Dermis microvascular lymphatic vessel endothelial cell (primary cell): ENCODE measurements at places on chromosomes 3 and 15.

DNA sequence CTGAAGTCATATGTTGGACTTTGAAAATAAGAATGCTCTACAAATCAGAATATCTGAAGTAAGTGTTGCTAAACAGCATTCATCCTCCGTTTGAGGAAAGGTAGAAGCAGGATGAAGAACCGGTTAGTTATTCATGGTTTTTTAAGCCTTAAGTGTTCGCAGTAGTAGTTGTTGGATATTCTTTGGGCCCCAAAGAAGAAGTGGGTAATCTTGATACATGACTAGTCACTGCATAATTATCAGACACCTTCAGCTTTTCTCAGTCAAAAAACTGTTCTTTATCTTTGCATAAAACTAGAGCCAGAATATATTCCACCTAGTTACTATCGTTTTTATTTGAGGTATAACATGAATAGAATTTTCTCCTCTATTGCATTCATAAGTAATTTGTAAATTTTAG lies 13.8 kb downstream of the RAB5A start:
- DNase-seq, result no peak

- no peak for DNase-seq
Measured at GRCh38 chr3:175240921-175241320, 381.8 kb downstream of the NAALADL2 start.

GRCh38 chr3:42014921-42015533 lies 53.1 kb upstream of the ULK4 start:
- DNase-seq, result peak; percentile 66

DNA sequence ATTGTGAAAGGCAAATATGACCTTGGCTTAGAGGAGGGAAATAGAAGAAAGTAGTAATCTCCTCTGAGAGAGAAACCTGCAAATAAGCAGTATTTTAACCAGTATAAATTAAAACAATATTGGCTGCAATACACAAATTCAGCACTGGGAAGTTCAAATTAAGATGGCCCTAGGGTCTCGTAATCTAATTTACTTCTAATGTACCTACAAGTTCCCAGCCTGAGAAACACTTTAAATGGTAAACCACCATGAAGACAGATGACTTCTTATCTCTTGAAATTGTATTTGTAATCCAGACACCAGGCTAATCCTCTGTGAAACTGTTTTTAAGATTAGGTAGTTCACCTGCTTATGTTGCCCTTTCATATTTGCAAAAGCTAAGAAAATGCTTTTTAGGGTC lies 199.7 kb downstream of the CADPS start:
- DNase-seq, result no peak

- no peak for DNase-seq
Measured at GRCh38 chr15:76342058-76342381, 5.4 kb downstream of the ISL2 start.

GRCh38 chr3:85148036-85148435 lies 189.2 kb downstream of the CADM2 start:
- no peak for DNase-seq

DNA sequence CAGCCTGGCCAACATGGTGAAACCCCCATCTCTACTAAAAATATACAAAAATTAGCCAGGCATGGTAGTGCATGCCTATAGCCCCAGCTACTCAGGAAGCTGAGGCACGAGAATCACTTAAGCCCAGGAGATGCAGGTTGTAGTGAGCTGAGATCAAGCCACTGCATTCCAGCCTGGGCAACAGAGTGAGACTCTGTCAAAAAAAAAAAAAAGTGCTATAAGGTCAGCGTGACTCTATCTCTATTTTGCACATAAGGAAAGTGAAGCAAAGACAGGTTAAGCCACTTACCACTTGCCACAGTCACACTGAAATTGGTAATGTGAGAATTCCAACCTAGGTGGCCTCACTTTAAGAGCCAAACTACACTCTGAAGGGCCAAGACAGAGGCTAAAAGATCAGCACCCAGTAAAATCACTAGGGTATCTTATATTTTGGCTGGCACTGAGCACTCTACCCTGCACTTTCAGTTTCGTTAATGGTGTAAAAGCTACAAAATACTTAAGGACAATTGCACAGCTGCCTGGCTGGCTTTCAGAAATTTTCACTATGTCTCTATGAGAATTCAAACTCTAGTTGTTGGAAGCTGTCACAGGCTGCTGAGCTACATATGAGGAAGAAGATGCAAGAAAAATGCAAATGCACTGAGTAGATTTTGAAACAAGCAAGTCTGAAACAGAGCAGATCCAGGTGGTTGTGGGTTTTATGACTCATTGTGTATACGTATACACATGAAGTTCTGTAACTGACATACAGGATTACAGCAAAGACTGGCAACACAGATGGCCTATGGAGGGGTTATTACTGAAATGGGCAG lies 32.7 kb downstream of the TRANK1 start:
- peak; percentile 15 for DNase-seq

- no peak for DNase-seq
Measured at GRCh38 chr3:109033000-109033660, 79.5 kb upstream of the GUCA1C start.

GRCh38 chr3:143307613-143308183 lies 188.1 kb downstream of the CHST2 start:
- peak; percentile 48 for DNase-seq

DNA sequence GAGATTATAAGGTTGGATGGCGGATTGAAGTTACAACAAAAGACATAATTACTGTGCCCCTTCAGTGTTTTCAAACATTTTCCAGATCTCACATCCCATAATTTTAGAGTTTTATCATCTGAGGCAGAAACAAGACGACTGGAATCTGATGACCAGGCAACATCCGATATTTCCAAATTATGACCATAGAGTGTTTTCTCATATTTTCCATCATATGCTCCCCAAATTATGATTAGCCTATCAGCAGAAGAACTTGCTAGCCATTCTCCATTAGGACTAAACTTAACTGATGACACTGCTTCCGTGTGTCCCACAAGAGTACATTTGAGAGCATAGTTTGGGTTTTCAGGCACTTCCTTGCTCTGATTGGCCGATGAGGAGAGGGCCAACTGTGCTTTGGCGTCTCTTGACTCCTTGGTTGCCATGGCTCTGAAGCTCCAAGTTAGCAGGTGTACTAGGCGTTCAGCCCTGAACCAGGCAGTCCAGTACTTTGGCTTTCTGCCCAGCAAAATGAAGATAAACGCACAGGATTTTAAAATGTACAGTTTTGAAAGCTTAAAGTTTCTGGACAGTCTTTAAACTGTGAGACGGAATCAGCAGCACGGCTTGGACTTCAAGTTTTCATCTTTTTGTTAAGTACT lies 638 bp downstream of the WDR5B start:
- peak; percentile 56 for DNase-seq

DNA sequence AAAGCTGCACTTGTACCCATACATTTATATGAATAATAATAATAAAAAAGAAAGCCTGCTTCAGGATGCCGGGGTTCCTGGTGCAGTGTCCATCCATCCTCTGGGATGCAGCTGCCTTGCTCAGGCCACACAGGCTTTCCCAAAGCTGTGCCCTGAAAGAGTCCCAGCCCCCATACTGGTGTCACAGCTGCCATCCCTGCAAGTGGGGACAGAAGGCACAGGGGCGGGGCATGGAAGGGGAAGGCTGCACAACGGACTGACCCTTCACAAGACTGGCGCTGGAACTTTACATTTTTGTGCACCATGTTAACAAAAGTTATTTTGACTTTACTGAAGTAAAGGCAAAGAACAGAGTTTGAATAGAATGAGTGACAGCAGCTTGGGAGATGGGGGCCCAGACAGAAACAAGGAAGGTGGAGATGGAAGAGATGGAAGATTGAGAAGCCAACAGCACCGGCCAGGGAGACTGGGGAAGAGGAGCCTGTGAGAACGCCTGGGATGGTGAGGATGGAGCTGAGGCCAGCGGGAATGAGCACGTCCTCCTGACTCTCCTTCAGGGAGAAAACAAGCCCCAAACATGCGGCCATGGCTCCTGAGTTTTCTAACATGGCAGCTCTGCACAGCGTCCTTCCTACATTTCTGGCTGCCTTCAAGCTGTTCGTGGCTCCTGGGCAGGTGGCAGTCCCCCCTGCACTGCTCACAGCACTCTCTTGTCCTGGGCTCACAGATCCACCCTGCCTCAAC lies 73.1 kb downstream of the ABTB1 start:
- no peak for DNase-seq

GRCh38 chr3:149000206-149000745 lies 8.9 kb downstream of the GYG1 start:
- no peak for DNase-seq

GRCh38 chr3:34889641-34890040 lies 749.7 kb upstream of the ARPP21 start:
- no peak for DNase-seq

DNA sequence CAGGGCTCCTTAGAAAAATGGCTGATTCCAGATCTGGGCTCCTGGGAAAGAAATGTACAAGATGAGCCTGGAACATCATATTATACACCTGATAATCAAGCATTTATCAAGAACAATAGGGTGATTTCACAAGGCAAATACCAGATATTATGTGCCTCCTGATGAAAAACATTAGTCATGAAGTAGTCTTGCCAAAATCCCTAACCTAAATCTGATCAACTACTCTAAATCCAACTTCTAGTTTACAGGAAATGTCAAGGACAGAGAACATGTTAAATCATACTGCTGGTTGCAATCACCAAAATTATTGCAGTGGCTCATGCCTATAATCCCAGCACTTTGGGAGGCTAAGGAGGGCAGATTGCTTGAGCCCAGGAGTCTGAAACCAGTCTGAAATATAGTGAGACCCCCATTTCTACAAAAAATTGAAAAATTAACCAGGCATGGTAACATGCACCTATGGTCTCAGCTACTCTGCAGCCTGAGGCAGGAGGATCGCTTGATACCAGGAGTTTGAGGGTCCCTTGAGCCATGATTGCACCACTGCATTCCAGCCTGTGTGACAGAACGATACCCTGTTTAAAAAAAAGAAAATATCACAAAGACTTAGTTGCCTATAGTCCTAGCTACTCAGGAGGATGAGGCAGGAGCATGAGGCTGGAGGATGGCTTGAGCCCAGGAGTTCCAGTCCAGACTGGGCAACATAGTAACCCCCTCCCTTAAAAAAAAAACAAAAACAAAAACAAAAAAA lies 34.9 kb upstream of the ATP13A3 start:
- peak; percentile 74 for DNase-seq

DNA sequence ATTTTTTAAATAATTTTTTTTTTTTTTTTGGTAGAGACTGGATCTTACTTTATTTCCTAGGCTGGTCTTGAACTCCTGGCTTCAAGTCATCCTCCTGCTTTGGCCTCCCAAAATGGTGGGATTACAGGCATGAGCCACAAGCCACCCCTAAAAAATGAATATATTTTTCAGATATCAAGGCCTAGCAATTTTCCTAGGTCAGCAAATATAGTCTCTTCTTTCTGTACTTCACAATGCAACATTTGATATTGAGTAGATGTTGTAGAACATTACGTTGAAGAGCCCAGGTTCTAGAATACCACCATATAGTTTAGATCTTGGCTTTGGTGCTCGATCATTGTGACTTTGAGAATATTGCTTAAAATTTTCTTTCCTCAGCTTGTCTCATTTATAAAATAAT lies 437.9 kb downstream of the CNTN4 start:
- DNase-seq, result no peak

DNA sequence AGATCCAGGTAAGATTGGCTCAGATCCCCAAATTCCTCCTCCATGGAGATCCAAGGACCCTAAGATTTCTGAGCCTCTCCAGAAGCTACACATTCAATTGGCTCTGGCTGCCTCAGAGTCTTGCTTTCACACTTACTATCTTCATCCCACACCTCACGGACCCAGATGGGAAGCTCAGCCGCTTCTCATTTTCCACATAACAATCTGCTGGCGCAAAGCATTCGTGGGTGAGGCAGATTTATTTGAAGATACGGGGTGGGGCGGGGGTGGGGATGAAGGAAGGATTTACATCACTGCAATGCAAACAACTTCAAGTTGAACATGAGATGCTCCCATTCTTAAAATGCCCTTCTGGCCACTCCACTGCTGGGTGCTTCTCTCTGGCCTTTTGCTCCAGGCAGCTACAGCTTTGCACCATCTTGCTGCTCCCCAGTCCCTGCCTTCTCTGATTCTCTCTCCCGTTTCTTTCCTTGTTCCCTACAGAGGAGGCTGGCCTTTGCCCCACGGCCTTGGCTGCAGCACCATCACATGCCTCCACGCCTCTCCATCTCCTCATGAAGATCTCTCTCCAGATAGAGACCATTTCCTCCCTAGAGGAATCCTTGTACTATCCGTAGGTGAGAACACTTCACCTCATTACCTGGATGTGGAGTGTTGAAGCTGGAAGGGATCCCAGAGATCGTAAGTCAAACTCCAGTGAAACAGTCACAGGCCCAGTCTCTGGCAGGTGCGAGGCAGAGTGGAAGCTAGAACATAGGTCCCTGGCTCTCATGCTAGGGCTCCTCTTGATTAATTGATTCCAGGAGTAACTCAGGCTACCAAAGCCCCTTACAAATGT lies 175.9 kb downstream of the RPLP1 start:
- no peak for DNase-seq

DNA sequence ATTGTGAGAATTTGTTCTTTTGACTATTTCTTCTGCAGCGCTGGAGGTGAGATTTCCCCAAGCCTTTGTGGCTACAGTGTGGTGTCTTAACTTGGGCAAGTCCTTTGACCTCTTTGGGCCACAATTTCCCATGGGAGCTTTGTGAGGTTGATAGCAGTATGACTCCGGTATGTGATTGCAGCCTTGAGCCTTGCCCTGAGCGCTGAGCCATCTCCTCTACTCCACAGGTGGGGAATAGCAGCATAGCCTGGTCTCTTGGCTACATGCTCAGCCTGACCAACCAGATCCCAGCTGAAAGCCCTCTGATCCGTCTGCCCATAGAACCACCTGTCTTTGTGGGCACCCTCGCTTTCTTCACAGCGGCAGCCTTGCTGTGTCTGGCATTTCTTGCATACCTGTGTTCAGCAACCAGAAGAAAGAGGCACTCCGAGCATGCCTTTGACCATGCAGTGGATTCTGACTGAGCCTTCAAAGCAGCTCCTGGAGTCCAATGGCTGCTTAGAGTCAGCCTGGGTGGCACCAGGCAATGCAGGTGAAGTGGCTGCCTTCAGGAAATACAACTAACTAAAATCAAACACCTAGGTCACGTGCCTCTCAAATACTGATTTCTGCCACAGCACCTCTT lies 30.0 kb upstream of the RPL14 start:
- no peak for DNase-seq

DNA sequence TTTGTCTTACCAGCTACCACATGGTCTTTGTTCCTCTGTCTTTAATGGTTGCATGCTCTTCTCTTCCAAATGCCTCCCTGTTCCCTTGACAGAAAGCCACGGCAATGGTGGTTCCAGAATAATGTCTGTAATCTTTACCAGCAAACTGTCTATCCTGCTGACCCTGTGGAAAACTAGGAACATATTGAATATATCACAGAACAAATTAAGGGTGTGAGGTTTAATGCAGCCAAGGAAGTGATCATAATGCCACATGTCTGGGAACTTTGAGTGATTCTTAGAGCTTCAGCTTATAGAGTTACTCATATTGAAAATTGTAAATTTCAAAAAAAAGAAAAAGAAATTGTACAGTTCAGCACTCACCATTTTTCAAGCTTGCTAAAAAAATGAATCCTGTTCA lies 282.9 kb upstream of the RARB start:
- no peak for DNase-seq

- peak; percentile 17 for DNase-seq
Measured at GRCh38 chr3:143035466-143036211, 34.3 kb downstream of the U2SURP start.

GRCh38 chr3:87390821-87391220 lies 114.4 kb upstream of the POU1F1 start:
- DNase-seq, result no peak

GRCh38 chr15:76312540-76313174 lies 1.4 kb upstream of the ETFA start:
- peak; percentile 57 for DNase-seq

- DNase-seq, result no peak
Measured at GRCh38 chr15:40330368-40330836, 6.9 kb downstream of the INAFM2 start.
